ENCODE measurements at places on chromosomes 1 and 21.

- no peak for DNase-seq
Measured at GRCh38 chr1:193676996-193677549, 490.7 kb upstream of the B3GALT2 start.

- no peak for DNase-seq
Measured at GRCh38 chr1:232483826-232484225, 146.1 kb downstream of the SIPA1L2 start.

GRCh38 chr1:244097523-244098405, 46.7 kb downstream of the ZBTB18 start:
- DNase-seq = no peak

DNA sequence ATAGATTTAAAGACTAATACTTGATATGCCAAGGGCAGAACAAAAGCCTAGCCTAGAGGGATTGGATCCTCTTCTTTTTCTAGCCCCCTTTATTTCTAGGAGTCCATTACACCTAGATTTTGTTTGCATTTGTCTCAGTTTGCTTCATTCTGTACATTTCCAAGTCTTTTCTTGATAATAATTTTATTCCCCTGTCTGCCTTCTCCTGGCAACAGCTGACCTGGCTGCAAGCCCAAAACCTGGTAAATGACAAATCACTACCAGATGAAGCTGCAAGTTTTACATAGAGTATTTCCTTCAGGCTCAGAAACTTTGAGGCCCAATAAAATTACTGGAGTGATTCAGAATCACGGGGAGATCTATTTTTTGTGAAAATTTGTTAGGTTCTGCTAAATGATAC, 36.5 kb upstream of the LHX8 start:
- DNase-seq = peak; percentile 2

- no peak for DNase-seq
Measured at GRCh38 chr1:67874501-67875111, 41.3 kb upstream of the GNG12 start.
